SW 1271 (cell line): ENCODE measurements at places on chromosomes 2 and 18.

GRCh38 chr2:27703638-27704341 is 40.1 kb downstream of the SLC4A1AP start:
- DNase-seq: peak; percentile 85

- DNase-seq: no peak
These were observed 139.5 kb downstream of the LRRC30 start for GRCh38 chr18:7370375-7370774.

DNA sequence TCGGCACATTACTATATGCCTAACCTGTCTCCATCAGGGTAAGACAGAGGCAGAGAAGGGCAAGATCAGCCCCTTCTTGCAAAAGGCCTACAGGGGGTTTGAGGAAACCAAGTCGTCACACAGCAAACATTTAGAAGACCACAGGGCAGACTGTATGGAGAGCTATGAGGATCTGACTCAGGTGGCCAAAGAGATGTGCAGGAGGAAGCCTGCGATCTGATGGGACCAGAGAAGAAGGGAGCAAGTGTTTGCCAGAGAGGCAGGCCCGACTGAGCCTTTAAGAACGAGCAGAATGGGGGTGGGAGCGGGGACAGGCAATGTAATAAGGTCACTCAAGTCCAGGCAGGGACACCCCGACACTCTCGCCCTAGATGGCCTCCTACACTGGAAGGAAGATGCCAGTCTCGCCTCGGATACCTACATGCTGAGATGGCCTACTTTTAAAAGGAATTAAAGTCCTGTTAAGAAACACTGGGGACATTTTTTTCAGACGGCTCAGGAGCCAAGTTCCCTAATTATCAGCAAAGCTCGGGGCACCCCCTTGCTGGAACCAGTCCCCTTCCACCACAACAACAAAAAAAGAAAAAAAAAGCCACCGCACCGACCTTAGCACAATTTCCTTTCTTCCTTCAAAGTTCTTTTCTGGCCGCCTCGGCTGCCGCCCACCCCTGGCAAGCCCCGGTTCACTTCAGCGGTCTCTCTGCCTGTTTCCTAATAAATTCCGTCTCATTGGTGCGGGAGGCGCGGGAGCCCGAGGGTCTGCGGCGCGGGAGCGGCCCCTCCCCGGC is 1.5 kb downstream of the SFXN5 start:
- no peak for DNase-seq

GRCh38 chr2:128639120-128639477 is 320.4 kb upstream of the HS6ST1 start:
- DNase-seq: no peak

DNA sequence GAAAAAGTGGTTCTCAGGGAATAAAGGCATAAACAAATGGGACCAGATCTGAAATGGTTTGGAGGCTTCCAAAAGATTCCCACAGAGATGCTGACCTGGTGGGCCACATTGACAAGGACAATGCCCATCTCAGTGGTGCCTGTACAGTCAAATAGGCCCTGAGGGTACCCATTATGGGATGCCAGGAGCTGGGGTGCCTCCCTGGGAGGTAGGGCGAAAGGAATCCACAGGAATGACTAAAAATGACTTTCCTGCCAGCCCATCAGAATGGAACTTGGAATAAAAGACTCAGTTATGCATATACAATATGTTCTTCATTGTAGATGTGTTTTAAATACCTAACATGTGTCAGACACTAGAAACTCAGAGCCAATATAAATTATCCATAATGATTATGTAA is 248.5 kb downstream of the RNF144A start:
- no peak for DNase-seq

DNA sequence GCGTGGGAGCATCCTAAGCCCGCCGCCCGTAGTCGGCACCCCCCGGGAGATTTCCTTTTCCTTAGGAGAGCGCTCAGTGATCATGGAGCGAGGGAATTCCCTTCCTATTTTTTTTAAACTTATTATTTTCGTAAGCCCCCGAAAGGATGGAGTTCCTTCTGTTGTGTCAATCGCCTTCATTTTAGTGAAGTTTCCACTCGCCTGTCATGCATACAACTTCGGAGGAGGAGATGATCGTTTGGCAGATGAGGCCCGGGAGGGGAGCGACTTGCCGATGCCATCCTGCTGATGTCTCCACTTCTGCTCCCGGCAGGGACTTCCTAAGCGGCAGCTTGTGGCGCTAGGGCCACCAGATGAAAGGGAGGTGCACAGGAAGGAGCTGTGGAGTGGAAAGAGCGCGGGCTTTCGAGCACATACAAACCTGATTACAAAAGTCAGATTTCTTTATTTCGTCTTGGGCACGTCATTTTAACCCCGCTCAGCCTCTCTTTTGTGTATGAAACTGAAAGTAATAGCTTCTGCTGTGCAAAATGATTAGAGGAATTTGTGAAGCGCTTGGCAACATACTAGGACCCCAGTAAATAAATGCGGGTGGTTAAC is at the start of gene ADGRF3:
TSS of gene ADGRF3 (minus strand) at position 336 of the 600 bp plus-strand sequence. CDS start 555 bp downstream, outside the sequence.
- DNase-seq: peak; percentile 54

- no peak for DNase-seq
These were observed 50.1 kb downstream of the ZEB2 start for GRCh38 chr2:144469798-144470197.

- no peak for DNase-seq
These were observed 621.7 kb downstream of the KCNJ3 start for GRCh38 chr2:155320236-155320635.
